ENCODE measurements at places on chromosomes 12 and 14.

GRCh38 chr14:50001999-50002925 is 109.4 kb downstream of the ARF6 start:
- peak; percentile 35 for DNase-seq

DNA sequence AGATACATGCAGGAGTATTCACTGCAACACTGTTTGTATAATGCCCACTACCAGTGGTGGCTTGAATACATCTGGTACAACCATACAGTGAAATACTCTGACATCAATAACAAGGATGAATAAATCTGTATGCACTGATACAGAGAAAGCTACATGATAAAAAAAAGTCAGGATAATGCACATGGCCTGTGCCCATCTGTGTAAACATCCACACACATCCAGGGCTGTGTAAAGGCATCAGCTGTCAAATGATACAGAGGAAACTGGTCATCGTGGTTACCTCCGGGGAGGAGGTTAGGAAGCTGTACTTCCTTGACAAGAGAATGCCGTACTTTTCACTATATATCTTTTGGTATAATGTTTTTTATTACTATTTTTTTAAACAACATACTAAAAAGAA is 176.6 kb downstream of the FOXN3 start:
- peak; percentile 35 for DNase-seq

GRCh38 chr14:76922092-76922491 is 95.9 kb downstream of the LRRC74A start:
- no peak for DNase-seq

GRCh38 chr12:9334041-9334692 is 126.0 kb upstream of the PZP start:
- no peak for DNase-seq

DNA sequence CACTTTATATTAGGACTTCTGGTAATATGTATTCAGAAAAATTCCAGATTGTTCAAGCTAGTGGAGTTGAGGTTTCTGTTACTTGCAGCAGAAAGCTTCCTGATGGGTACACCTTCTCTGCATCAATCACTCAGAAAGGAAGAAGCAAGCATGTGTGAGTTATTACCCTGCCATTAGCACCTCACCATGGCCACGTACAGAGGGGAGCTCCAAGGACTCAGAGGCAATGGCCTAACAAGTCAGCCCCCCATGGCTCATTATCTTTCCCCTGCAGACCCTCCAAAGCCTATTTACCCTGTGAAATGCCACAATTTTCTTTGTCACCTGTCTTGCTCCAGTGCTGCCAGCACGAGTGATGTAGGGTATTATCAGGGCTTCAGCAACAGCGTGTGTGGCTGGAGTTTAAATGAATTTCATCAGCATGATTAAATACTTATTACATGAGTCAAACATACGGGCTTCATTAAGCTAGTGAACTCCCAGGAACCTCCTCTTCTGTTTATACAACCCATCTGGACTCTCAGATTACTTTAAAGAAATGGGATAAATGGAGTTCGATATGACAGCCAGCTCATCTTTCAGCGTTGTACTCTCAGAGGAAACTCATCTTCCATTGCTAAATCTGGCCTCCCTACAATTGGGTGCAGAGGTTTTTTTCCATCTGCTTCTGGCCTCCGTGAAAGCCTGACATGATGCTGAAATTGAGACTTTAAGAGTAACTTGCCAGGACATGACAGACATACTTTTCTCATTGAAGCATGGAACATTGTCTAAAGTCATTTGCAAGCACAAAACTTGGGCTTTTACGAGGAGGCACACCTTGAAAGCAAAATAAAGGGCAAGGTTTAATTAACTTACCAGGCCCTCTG is 135.9 kb downstream of the TMEM30B start:
- DNase-seq: peak; percentile 67

- peak; percentile 51 for DNase-seq
Measured at GRCh38 chr12:126747530-126748149, 1519.3 kb upstream of the TMEM132C start.

GRCh38 chr14:58395812-58396788 is at the start of gene TOMM20L:
Gene TOMM20L, plus strand, starts transcription at chr14:58395930. Its CDS starts 28 bp downstream, at chr14:58395958.
- DNase-seq: peak; percentile 90

GRCh38 chr14:45868863-45869262 is 615.9 kb upstream of the MIS18BP1 start:
- no peak for DNase-seq

Data from Daoy (cell line).